CD4-positive, alpha-beta T cell treated with Interleukin-4 for 4 hours (primary cell): ENCODE measurements at places on chromosomes 7 and 10.

DNA sequence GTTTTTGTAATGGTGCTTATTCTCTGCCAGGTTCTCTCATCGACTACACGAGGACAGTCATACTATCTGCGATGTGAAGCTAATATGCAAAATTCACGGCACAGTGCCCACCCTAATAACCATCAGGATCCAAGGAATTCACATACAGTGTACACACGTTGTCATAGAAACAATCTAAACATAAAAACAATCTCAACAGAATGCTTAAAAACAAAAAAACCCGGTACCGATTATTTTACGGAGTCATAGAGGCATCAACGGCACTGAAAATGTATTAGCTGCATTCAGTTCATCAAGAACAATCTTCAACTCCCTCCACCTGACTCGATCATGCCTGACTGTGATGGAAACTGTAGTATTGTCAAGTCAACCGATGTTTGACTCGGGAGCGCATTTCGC, 628 bp downstream of the MRPS33 start:
- DNase-seq: no peak

GRCh38 chr7:38374507-38374906, 101.1 kb upstream of the TARP start:
- DNase-seq: peak; percentile 71

DNA sequence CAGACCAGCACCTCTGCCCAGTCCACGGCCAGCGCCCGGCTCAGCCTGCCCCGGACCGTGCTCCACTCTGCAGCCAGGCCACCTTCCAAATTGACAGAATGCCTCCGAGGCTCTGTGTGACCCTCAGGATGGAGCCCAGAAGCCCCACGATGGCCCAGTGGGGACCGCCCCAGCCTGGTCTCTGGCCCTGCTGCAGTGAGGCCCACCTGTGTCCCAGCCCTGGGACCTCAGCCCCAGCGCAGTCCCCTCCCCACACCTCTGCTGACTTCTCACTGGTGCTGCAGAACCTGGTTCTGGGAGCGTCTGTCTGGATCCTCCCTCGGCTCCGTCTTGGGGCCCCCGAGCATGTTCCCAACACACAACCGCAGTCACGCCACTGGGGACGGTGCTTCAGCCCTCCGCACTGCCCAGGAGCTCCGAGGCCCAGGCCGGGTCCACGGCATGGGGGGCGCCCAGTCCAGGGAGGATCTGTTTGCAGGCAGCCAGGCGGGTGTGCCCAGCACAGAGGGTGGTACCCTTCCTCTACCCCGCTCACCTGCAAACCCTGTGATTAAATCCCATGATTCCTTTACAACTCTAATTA, 248.1 kb downstream of the ELFN1 start:
- no peak for DNase-seq

DNA sequence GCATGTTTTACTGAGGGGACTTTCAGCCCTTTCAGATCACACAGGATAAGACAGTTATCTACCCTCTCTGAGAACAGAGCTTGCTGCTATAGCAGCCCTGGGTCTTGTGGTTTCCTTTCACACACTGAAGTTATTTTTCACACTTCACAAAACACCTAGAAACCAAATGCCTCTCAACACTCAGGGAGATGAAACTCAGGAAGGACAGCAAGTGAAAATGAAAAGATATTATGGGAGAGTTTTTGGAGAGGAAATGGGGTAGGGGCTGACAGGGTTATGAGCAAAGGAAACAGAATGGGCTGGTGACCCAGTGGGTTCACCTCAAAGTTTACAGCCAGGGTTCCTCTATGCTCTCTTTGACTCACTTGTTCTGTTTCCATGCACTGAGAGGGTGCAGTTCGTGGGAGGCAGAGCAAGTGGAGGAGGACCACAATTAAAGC, 17.0 kb upstream of the GIMAP2 start:
- peak; percentile 93 for DNase-seq

DNA sequence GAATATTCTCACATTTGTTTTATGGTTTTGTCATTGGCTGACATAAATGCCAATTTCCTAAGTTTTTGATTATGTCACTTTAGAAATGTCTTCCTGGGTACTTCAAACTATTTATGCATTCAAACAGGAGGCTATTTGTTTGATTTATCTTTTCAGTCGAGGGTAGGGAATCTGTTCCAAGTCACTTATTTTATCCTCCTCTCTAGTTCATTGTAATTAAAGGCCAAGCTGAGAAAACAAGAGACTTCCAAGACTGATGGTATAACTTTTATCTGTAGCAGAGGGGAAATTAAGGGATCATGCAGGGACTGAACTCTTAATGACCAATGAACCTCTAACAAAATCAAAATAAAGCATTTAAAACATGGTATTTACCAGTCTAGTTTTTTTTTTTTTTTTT, 968.4 kb downstream of the SORCS3 start:
- DNase-seq: no peak

DNA sequence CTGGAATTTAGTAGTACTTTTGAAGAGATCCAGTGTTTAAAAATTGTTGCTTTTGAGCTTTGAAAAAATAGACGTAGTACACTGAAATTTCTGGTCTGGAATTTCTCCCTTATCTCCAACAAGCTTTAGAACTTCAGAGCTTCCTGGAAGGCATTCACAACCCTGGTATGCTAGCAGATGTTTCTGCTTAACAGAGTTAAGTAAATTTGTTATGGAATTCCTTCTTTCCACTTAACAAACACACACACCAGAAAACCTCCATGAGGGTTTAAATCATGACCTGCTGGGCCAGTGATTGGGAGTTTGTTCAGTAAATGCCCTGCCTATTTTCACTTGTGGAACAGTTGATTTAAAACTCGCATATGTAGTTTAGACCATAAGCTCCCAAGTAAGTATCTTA, 13.7 kb downstream of the ASB15 start:
- no peak for DNase-seq

- DNase-seq: no peak
Measured at GRCh38 chr7:50156163-50156562, 63.1 kb upstream of the ZPBP start.

DNA sequence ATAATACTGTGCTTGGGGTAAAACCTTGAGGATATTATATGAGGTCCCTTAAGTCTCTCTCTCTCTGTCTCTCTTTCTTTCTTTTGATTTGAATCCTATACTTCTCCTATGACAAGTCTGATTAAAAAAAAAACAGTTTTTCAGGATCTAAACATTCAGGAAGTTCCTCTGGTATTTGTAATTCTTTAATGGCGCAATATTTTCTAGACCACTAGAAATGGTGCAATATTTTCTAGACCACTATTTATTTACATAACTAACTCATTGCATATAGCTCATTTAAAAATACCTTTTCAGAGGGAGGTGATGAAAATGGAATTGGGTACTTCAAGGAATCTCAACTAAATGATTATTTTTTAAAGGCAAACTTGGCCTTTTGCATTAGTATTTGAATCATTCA, 1235.3 kb downstream of the GATA3 start:
- no peak for DNase-seq

DNA sequence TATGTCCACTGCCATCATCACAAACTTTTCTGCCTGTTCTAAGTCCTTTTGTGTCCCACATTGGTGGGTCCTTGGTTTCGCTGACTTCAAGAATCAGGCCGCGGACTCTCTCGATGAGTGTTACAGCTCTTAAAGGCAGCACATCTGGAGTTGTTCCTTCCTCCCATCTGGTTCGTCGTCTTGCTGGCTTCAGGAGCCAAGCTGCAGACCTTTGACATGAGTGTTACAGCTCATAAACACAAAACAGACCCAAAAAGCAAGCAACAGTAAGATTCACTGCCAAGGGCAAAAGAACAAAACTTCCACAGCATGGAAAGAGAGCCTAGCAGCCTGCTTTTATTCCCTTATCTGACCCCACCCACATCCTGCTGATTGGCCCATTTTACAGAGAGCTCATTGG, 30.2 kb downstream of the ASNS start:
- DNase-seq: no peak

DNA sequence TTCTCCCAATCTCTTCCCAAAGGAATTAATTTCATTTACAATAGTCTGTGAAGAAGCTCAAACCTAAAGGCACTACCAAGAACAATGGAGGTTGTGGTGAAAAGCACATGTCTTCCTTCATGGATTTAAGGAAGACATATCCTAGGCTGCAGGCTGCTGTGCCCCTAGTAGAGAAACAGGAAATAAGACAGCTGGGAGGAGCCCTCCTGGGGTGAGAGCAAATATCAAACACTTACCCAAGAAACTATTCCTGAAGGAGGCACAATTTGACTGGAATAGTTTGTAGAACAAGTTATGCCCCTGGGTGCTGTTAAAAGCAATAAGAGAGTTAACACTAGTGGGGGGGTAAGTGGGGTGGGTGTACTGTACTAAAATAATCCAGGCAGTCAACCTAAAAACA, 30.1 kb downstream of the PDZD8 start:
- no peak for DNase-seq

- DNase-seq: peak; percentile 67
Measured at GRCh38 chr10:73908853-73909539, 1.9 kb upstream of the PLAU start.

GRCh38 chr10:88347597-88348304, 235.4 kb downstream of the RNLS start:
- no peak for DNase-seq

DNA sequence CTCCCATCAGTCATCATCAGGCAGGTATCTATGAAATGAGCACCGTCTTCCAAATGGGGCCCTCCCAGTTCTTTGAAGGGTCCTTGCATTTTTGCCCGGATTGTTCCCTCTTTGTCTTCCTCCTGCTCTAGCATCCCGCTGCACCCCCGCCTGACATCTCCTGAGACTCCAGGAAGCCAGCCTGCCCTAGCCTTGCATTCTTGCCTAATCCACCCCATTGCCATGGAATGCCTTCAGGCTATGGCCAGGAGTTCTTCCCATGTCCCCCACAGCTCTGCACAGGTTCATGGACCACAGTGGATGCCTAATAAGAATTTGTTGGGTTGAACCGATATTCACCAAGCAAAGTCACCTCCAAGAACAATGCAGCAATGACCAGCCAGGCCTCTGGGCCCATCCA, 62.1 kb downstream of the ZMIZ1 start:
- DNase-seq: no peak

DNA sequence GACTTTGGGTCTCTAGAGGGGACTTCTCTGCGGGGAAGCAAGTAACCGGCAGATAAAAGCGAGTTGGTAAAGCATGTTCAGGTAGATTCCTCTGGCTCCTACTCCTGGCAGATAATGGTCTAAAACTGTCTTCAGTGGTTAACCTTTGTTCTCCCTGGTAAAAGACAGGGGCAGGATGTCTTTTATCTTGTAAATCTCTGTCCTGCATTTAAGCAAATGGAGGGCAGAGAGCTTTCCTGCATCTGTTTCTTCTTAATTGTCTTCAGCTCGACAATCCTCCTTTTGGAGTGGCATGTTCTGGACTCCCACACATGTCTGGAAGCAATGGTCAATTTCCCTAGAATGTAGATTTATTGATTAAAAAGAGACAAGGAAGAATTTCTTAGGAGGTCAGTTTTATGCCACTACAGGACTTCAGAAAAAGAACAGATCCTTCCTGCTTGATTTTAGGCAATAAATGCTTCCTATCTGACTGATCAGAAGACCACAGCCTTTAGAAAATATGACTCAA, 16.6 kb downstream of the C7orf33 start:
- DNase-seq: no peak

DNA sequence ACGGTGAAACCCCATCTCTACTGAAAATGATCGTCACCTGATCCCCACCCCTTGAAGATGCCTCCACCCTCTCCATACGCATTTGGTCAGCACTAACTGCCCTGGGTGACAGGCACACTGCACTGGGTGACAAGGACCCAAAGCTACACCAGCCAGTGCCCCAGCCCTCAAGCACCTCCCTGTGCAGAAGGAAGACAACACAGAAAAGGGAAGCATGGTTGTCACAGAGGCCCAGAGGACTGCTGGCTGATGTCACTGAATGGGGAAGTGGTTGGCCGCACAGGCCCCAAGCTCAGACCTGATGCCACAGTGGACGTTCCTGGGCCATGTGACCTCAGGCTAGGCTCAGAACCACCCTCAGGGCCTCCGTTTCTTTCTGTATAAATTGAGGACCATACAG, 4.2 kb upstream of the PILRA start:
- DNase-seq: peak; percentile 35

- no peak for DNase-seq
Measured at GRCh38 chr10:114042895-114043531, 653 bp upstream of the ADRB1 start.

DNA sequence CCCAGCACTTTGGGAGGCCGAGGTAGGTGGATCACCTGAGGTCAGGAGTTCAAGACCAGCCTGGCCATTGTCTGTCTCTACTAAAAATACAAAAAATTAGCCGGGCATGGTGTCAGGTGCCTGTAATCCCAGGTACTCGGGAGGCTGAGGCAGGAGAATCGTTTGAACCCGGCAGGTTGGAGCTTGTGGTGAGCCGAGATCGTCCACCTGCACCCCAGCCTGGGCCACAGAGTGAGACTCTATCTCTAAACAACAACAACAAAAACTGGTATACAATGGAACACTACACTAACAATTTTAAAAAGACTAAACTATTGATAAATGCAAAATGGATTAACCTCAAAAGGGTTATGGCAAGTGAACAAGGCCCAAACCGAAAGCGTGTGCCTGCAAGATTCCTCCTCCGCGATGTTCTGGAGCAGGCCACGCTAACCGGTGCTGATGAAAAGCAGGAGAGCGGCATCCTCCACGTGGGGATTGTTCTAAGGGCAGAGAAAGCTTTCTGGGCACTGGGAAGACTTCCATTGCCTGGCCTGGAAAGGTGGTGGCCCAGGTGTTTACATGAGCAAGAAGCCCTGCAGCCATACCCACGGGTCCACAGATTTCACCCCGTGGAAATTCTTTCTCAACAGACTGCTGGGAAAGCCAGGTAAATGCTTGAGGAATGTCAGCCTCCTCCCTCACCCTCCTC, 53.8 kb downstream of the PDGFA start:
- DNase-seq: no peak

DNA sequence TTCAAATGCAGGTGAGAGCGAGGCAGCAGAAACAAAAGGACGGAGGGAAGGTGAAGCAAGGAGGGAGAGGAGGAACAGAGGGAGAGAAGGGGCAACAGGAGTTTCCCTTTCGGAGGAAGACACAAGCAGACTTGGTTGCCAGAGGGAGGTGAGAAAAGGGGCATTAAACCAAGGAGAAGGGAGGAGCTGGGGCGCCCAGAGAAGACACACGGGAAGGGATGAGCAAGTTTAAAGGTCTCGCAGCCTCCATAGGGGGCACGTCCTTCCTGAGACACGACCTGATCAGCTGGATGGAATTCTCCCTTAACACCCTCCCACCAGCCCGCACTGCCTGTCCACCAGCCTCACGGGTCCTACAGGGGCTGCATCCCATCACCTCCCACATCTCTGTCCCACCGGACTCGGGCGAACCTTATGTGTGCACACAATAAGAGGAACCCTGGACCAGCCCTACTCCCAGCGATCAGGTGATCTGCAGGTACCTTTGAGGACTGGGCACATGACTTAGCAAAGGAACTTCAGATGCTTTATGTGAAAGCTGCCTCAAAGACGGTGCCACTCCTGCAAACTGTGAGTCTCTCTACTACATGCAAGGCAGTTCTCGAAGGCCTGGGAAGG, 251.2 kb downstream of the TNS3 start:
- DNase-seq: no peak
